AG04449 (cell line): ENCODE measurements at places on chromosomes 11 and 22.

DNA sequence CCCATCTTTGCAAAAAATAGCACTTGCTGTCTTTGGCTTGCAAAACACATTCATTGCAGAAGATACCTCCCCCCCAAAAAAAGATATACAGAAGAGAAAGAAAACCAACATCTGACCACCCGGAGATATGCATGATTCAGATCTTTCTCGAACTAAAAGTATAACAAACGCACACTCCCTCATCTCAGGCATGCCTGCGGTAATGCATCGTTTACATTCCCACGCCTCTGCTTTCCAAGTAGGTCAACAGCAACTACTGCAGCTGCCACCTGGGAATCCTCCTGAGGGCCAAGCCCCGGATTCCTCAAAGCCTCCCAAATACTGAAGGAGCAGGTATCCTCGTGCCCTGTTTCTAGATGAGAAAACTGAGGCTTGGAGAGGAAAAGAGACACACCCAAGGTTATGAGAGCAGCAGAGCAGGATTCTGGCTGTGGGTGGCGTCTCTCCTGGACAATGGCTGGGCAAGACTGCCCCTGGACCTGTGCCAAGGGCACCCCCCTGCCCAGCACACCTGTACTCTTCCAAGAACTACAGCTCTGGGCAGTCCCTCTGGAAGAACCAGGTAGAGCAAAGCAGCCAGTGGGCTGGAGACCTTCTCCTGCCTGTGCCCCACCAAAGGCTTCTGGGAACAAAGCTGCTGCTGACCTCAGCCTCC, 38.1 kb downstream of the NUP50 start:
- peak; percentile 96 for DNase-seq

GRCh38 chr11:8356721-8357504, 93.2 kb upstream of the LMO1 start:
- DNase-seq, result no peak

DNA sequence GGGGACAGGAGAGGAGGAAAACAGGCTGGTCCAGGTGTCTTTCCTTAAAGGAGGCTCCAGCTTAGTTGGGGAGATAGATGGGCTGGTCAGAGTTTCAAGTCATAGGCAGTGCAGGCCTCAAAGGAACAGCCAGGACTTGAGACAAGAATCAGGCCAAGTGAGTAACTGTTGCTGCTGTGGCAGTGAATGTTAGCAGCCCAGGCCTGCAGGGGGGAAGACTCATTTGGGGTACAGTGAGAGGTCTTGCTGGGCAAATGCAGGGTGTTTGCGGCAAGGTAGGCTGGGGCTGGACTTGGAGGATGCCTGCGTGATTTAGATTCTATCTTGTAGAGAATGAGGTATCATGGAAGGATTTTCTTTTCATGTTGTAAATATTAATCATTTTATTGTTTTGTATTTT, 24.1 kb downstream of the PTPRJ start:
- DNase-seq, result no peak

DNA sequence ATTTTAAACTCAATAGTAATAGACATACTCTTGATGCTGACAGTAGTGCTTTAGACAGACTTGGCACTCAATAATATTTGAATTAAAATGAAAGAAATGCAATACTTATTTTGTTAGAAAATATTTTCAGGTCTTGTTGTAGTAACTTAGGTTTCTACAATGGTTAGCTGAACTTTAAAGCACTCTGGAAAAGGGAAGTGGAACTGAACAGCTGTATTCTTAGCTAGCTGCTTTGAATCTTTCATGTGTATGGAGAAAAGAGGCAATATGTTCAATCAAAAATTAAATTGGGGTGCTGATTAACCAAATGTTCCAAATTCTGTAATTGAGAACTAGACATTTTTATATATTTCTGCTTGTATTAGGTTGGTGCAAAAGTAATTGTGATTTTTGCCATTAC, 517.9 kb upstream of the RAG2 start:
- DNase-seq, result no peak

GRCh38 chr11:27174021-27174420, 133.4 kb downstream of the BBOX1 start:
- no peak for DNase-seq

GRCh38 chr11:5597953-5598352, 1.5 kb downstream of the TRIM6 start:
- no peak for DNase-seq

GRCh38 chr11:95512177-95512576, 277.4 kb downstream of the FAM76B start:
- DNase-seq, result peak; percentile 85
